ENCODE measurements at places on chromosomes 5 and 9.

DNA sequence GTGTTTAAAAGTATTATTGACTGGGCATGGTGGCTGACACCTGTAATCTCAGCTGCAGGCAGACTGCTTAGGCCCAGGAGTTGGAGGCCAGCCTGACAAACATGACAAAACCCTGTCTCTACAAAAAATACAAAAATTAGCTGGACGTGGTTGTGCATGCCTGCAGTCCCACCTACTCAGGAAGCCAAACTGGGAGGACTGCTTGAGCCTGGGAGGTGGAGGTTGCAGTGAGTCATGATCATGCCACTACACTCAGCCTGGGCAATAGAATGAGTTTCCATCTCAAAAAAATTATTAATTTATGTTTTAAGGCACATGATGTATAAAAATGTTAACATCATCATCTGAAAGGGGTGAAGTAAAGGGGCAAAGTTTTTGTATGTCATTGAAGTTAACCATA lies 49.7 kb upstream of the FNIP1 start:
- no peak for DNase-seq

- DNase-seq, result peak; percentile 63
These were observed 3.2 kb downstream of the SH3PXD2B start for GRCh38 chr5:172450861-172451695.

DNA sequence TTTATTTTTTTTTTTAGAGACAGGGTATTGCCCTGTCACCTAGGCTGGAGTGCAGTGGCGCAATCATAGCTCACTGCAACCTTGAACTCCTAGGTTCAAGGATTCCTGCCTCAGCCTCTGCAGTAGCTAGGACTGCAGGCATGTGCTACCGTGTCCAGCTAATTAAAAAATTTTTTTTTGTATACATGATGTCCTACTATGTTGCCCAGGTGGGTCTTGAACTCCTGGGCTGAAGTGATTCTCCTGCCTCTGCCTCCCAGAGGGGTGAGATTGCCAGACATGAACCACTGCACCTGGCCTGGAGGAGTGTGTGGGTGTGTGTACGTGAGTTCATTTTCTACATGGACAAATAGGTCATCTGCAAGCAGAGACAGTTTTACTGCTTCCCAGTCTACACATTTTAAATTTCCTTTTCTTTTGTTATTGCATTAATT lies 33.8 kb downstream of the JMY start:
- no peak for DNase-seq

DNA sequence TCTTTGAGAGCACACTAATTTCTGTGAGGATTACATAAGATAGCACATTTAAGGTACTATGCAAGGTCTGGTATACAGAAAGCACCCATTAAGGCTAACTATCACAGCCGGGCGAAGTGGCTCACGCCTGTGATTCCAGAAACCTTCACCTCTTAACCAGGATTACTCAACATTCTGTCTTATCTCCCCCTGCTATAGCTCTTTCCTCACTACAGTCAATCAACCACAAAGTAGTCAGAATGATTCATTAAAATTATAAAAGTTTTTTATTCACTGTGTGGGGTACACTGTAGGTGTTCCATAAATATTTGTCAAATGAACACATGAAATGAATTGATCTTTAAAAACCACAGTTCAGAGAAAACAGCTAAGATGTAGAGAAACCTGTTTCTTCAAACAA lies 48.7 kb downstream of the CHD1 start:
- no peak for DNase-seq

DNA sequence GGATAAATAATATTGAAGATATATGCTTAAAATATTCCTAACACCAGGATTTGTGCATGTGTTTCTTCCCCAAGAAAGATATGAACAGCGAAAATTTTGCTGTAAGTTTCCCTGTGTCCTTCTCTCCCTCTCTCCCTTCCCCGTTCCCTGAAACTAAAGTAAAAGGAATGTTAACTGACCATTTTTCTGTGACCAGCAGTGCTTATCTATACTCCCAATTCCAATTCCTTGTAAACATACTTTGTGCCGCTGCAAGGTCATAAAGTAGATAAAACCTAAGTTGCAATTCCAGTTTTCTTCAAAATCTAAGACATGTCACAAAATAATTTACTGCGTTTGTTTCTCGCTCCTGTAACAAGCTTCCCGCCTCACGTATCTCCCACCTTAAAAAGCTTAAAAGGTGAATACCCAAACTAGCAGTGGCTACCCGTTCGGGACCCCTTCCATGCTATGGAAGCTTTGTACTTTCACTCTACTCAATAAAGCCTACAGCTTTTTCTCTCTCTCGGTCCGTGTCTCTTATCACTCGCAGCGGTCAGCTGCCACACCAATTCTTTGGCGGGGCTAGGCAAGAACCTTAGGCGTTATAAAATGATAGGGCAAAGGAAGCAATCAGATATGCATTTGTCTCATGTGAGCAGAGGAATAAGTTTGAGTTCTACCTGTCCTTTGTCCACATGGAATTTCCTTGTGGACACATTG lies 1798.0 kb downstream of the EFNA5 start:
- no peak for DNase-seq

GRCh38 chr9:85421641-85422040 lies 320.1 kb downstream of the AGTPBP1 start:
- DNase-seq, result no peak

DNA sequence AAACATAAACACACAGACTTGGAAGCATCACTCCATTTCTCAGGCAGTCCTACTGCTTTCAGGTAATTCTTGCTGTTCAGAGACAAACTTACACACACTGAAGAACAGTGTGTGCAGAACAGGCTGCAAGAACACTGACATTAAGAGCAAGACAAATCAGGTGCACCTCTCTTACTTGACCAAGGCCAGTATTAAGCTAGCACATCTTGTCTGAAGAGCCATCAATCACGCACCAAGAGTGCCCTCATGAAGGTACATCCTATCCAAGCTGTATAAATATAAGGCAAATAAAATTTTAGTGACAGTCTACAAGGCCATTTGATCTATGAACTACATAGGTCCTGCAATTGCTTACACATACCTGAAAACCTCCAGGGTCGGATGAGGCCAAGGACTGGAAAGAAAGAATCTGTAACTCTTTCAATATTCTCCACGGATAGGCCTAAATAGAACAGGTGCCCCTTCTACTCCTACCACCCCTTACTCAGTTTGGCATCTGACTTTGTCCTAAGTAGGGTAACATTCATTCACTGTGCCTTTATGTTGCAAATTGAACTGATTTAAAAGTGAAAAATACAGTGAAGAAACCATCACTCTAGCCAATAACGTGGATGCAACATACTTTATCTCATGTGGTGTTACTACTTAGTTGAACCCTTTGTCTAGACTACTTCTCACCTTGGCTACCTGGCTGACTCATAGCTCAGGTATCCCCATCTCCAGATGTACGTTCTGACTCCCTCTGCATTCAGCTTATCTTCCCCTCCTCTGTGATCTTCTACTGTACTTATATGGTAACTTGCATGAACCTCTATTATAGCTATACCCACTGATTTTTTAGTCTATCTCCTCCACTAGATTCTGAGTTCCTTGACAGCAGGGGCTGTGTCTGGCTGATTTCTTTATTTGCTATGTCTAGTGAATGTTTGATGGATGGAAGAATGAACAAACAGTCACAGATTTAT lies 256.3 kb downstream of the KIAA0825 start:
- DNase-seq, result no peak

GRCh38 chr5:56088431-56088949 lies 93.7 kb upstream of the IL6ST start:
- no peak for DNase-seq

GRCh38 chr5:93578813-93579691 lies 2.0 kb downstream of the NR2F1-AS1 start:
- DNase-seq, result peak; percentile 35

- no peak for DNase-seq
These were observed 536.9 kb upstream of the ZNF608 start for GRCh38 chr5:125283372-125283771.

DNA sequence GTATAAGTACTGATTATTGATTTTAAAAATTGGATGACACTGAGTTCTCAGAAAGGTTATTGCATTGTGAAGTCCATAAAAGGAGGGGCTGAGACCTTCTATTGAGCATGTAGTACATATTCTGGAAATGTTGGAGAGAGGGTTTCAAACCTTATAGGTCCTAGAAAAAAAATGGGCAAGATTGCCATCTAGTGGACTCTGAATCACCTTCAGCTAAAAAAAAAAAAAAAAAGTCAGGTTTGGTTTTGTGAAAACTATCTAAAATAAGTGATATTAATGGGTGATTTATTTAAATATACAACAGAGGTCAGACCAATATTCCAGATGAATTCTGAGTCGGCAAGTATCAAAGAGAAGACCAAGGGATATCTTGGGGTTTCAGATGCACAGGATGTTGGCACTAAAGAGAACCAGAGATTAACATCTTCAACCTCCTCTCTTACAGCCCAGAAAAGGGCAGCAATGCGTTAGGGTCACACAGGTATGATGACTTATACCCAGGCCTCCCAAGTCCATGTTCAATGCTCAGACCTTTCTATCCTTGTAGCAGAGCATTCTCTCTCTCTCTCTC lies 109.8 kb upstream of the NMUR2 start:
- peak; percentile 39 for DNase-seq

DNA sequence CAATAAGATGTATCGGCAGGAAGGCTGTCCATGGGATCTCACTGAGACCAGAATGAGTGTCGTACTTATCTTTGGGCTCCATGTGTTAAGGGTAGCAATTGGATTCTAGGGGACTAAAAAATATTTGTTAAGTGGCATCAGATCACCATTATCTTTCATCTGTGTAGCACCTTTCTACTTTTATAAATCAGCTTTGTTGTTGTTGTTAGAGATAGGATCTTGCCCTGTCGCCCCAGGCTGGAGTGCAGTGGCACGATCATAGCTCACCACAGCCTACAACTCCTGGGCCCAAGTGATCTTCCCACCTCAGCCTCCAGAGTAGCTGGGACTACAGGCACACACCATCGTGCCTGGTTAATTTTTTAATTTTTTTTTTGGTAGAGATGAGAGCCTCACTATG lies 220.5 kb downstream of the SMARCA2 start:
- DNase-seq, result no peak

DNA sequence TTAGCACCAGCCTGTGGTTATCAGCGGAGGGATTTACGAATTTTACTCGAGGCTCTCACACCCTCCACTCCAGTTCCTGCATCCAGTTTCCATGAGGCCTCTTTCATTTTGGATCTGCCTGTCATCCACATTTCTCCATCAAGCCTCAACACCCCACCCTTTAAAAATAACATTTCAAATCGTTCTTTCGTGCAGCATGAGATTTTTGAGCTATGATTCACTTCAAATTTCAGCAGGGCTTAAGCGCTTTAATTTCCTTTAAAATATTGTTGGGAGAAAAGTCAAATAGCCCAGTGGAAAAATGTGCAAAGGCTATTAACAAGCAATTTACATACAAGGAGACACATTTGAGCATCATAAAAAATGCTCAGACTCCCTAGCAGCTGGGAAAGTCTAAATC lies 103.2 kb downstream of the MSX2 start:
- DNase-seq, result no peak

GRCh38 chr5:90902651-90903386 lies 344.2 kb downstream of the ADGRV1 start:
- DNase-seq, result peak; percentile 63

GRCh38 chr5:124605541-124605940 lies 140.9 kb downstream of the ZNF608 start:
- DNase-seq, result no peak

DNA sequence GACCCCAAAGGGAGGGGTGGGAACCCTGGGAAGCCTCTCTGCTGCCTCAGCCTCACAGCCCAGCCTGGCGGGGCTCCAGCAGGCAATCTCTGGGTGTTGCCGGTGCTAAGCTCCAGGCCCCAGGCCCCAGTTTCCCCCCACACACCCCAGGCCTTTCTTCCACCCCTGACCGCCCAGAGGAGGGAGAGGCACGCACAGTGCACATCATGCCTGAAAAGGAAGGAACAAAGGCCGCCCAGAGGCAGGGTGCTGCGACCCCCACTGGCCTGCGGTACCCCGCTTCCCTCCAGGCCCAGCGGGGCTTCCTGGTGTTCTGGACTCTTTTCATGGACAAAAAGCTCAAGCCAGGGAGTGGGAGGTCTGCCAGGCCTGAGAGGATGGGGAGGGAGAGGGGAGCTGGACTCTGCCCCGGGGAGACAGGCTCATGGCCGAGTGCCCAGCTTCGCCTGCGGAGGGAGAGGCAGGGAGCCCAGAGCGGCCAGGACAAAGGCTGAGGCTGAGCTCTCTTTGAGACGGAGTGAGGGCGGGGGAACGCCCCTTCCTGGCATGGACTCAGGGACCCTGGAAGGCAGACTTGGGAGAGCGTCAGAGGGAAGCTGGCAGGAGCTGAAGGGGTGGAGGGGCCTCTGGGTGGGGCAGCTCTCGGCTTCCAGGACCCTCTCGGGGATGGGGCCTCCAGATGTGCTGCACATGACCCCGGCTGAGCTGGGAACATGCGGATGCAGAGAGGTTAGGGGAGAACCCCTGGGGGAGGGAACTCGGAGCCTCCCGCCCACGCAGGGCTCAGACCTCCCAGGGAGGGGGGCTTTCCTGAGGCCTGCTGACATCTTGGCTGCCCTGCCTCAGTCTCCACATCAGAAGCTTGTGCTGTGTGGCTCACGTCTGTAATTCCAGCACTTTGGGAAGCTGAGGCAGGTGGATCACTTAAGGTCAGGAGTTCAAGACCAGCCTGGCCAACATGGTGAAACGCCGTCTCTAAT lies 1.8 kb upstream of the ENTPD2 start:
- DNase-seq, result no peak

- DNase-seq, result no peak
These were observed 767 bp upstream of the ZDHHC11 start for GRCh38 chr5:851553-851952.

- DNase-seq, result no peak
These were observed 9.1 kb downstream of the BRD3OS start for GRCh38 chr9:134034215-134035040.

DNA sequence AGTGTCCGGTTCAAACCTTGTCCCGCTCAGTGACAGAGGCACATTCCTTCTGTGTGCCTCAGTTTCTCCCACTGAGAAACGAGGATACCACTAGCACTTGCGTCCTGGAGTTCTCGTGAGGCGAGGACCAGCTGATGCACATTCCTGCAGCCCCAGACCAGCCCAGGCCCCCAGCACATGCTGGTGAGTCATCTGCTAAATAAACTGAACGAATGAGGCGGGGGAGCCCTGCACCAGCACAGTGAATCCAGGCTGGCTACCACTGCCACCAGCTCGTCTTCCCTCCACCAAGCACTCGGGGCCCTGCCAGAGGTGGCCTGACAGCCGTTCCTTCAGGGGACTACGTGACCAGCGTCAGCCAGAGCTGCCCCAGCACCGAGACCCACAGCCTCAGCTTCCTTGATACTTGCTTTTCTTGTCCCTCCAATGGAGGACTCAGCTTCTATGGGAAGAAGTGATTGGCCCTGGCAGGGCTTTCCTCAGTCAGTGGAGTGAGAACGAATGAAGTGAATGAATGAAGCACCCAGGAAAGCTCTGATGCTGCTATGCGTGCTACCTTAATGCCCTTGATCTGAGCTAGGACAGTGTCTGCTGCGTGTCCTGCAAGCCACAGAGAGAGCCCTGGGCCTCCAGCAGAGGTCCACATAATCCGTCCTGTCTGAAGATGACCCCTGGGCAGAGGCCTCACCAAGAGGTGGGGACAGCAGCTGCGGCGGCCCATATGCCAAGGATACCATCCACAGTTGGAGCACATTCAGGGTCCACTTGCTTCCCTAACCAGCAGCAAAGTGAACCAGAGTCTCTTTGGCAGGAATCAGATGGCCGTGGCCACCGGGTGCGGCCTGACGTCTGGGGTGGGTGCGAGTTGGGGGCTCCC lies 13.5 kb upstream of the BARX1 start:
- DNase-seq, result no peak

Data from suppressor macrophage treated with lipopolysaccharide for 1 hour (primary cell).